ENCODE measurements at places on chromosomes 5 and 9.

DNA sequence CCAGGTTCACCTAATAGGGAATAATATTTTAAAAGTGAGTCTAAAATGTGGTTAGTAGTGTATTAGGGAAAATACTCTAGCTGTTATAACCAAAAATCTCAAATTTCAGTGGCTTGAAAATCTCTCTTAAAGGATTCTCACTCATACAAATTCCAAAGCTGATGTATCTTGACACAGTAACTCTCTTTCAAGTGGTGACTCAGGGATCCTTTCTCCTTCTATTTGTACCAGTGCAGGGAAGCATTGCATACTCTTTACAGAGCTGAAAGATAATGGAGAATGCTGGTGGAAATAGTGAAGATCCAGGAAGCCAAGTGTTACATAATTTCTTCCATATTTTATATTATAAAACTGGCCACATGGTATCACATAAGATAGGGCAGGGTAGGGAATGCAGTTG lies 560.2 kb upstream of the CDH9 start:
- no peak for DNase-seq

DNA sequence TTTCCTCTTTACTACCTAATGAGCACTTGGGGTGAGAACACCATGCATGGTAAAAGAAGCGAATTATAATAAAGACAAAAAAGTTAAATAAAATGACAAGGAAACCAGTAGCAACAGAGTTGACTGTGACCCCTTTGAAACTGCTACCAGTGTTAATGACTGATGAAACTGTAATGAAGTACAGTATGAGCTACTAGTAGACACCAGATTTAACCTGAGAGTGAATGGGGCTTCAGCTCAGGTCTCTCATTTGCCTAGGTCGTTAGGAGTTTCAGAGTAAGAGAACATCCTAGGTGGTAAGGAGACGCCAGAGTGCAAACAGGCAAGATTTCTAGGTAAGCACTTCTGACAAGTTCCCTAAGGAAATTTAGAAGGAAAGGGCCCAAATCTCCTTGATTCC lies 346.4 kb downstream of the BNC2 start:
- DNase-seq = no peak

- no peak for DNase-seq
Observed at GRCh38 chr9:10700291-10700690, 87.5 kb upstream of the PTPRD start.

- no peak for DNase-seq
Observed at GRCh38 chr9:5326893-5327548, 12.7 kb downstream of the RLN1 start.

- DNase-seq = no peak
Observed at GRCh38 chr5:36026706-36027465, 35.7 kb upstream of the UGT3A1 start.

- peak; percentile 35 for DNase-seq
Observed at GRCh38 chr5:170434966-170435605, 45.9 kb upstream of the KCNMB1 start.

- DNase-seq = no peak
Observed at GRCh38 chr5:73229271-73229670, 56.3 kb downstream of the TMEM174 start.

DNA sequence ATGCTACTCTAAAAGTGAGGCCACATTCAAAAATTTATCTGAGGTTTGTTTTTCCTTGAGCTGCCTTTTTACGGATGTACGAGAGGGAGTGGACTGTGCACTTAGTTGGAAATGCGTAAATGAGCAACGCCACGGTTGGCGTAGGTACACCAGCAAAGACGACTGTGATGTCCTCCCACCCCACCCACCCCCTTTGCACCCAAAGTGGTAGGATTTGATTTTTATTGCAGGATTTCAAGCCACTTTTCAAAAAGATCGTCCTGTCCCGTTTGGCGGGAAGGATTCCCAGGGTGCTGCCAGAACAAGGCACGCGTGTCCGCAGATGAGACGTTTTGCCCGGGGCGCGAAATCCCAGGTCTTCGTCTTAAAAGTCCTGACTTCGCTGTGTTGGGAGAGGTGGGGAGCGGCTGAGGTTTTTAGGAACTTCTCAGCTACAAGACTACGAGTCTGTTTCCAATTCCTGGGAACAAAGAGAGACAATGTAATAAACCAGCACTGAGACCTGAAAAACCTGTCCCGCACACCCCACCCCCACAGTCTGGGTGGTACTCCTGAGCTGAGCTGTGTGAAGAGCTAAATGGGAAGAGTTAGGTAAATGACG lies 1.0 kb upstream of the TLE1 start:
- DNase-seq = no peak

GRCh38 chr5:100890461-100891008 lies 12.5 kb downstream of the ST8SIA4 start:
- no peak for DNase-seq

DNA sequence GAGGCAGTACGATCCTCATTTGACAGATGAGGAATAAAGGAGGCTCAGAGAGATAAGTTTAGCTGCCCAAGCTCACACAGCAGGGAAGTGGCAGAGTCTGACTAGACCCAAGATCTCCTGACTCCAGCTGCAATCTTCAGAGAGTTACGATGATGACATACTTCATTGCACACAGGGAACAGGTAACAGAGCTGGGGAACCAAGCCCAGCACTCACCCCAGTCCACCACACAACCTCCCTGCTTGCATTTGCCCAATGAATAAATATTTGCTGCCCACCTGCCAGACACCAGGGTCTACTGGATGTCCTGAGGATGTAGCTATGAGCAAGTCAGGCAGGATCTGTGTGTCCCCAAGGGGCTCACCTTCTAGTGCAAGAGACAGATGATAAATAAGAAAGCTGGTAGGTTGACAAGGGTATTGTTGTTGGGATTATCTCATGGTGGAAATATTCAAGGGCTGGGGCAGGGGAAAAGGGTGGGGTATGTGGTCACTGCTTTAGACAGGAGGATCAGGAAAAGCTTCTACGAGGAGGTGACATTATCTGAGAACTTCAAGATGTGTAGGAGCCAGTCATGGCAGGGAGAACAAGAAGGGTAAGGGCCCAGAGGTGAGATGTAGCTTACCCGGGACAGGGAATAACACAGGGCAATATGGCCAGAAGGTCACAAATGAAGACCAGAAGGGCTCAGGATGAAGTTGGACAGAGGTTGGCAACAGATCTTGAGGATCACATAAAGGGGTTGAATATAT lies 28.6 kb upstream of the CPEB4 start:
- DNase-seq = no peak

DNA sequence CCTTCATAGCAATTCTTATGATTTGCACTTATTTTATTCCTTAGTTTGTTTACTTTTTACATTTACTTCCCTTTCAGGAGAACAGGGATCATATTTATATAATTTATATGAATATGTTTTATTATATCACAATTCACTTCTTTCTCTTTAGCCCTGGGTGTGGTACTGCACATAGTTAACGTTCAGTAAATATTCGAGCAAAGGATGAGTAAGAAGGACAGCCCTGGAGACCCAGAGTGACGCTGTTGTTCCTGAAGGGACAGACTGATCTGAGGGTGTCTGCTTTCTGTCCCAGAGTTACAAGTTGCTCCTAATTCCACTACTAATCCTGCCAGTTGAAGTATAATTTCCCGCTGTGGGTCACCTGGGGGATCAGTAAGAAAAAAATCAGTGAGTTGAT lies 366.1 kb downstream of the DMRT2 start:
- no peak for DNase-seq

GRCh38 chr5:113606298-113607134 lies 93.0 kb downstream of the YTHDC2 start:
- peak; percentile 24 for DNase-seq

- DNase-seq = no peak
Observed at GRCh38 chr9:6106711-6107339, 91.4 kb upstream of the RANBP6 start.

DNA sequence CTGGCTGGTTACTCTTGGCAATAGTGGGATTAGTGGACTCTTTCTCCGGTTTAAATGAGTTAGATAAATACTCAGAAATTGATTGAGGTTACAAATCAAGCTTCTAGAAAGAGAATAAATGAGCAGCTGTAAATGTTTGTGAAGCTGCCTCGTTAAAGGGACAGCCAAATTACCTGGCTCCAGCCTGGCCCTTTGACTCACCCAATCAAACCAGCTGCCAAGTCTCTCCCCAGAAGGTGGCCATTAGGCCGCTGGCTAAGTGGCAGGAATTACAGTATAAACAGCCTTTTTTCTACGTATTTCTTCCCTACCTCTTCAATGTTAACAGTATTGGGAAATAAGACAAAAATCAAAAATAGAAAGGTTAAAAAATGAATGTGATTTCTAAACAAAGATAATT lies 46.0 kb upstream of the SRFBP1 start:
- no peak for DNase-seq

- no peak for DNase-seq
Observed at GRCh38 chr5:95652849-95653248, 6.3 kb downstream of the RFESD start.

- DNase-seq = no peak
Observed at GRCh38 chr5:171840066-171840465, 54.4 kb downstream of the SMIM23 start.

GRCh38 chr5:127367029-127367428 lies 76.4 kb downstream of the MEGF10 start:
- DNase-seq = no peak

DNA sequence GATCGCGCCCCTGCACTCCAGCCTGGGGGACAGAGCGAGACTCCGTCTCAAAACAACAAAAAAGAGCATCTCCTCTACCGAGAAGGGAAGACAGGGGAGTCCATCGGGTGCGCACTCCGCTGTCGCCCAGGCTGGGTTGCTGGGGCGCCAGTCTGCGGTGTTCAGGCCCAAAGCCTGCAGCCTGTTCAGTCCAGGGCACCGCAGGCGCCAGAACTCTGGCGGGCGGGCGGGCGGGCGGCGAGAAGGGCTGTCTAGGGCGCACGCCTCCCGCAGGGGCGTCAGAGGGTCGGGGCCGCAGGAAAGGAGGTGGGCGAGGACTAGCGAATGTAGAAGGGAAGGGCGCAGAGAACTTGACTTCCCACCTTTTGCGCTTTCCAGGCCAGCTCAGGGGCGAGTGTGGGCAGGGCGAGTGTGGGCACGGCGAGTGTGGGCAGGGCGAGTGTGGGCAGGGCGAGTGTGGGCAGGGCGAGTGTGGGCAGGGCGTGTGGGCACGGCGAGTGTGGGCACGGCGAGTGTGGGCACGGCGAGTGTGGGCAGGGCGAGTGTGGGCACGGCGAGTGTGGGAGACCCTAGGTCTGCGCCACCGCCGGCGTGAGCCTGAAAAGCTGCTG lies 10.5 kb downstream of the PROP1 start:
- DNase-seq = no peak

DNA sequence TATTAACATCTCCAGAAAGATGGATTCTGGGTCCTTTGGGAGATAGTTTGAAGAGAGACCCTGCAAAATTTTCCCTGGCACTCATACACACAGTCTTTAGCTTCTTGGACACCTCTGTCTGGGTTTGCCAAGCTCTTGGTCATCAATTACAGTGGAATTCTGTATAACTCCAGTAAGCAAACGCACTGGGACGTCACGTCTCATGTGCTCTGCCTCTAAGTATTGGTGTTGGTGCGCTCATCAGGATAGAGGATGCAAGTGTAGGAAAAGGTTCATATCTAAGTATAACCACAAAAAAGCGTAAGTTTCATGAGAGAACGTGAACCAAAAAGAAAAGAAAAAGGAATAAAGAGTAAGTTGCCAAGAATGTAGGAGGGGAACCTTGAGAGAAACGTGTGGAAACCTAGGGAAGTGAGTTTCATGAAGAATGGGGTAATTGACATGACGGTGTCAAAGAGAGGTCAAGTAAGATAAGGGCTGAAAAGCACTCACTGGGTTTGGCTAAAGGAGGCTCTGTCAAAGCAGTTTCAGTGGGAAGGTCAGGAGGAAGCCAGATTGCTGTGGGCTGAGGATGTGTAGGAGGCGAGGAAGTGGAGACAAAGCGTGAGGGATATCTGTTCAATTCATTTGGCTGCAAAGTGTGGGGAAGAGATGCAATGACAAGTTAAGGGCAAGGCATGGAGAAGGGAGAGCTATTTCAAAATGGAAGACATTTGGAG lies 92.7 kb downstream of the RAD23B start:
- no peak for DNase-seq
